ENCODE measurements at places on chromosomes 1 and 21. TPM values are rescaled to one million over a fixed set of nuclear protein-coding genes. Genes with fewer than 3 reads are reported as not detected.

DNA sequence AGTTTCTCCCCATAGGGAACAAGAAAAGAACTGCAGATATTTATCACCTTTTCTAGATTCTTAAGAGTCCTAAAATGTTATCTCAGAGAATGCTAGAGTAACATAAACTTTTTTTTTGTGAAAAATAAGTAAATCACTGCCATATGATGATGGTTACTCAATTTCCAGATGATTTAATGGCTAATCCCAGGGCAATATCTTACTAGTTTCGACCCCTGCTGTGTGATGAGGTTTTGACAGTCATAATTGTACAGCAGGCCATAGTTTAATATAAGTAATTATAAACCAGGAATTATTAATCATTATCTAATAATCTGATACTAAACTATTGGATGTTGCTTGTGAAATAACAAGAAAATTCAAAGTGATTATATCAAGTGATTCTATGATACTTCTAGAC lies 210.6 kb downstream of the HLX start:
- DNase-seq: no peak

- DNase-seq: no peak
These were observed 386.3 kb downstream of the DISC1 start for GRCh38 chr1:232012773-232013386.

FMO4 gene
- 4.3 TPM for total RNA-seq

- no peak for DNase-seq
These were observed 499.0 kb downstream of the RWDD3 start for GRCh38 chr1:95733031-95733430.

DNA sequence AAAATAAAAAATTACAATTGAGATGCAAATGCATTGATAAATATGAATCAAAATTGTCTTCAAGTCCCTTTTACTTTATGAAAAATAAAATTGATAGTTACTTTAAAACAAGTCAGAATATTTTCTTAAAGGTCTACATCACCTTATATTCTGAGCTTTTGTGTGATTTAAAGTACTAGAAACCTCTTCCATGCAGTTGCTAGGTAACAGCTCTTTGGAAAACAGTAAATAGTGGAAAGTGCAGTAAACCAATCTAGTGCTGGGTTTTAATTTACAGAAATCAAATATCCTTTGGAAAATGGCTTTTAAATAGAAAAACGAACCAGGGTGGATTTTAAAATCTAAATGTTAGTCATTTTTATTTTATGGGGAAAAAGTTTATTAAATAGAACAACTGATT lies 227.9 kb downstream of the KCNT2 start:
- no peak for DNase-seq

DNA sequence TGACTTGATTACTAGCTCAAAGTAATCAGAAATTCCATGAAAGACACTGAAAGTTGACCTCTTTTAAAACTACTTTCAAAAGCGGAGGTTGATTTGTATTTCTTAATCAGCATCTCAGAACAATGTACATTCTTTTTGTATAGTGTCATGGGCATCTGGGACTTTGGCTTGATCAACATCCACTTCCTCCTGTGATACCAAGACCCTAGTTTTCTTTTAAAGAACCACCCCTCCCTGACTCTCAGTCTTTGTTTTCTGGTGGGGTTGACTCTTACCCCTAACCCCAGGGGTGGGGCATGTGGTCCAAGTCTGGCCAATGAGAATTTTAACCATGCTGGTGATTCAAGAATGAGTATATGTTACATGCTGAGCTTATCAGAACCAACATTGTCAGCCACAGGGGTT lies 21.7 kb upstream of the IRF2BP2 start:
- DNase-seq: no peak

GRCh38 chr1:86396498-86396890 lies 371 bp upstream of the ODF2L start:
- DNase-seq: no peak

DNA sequence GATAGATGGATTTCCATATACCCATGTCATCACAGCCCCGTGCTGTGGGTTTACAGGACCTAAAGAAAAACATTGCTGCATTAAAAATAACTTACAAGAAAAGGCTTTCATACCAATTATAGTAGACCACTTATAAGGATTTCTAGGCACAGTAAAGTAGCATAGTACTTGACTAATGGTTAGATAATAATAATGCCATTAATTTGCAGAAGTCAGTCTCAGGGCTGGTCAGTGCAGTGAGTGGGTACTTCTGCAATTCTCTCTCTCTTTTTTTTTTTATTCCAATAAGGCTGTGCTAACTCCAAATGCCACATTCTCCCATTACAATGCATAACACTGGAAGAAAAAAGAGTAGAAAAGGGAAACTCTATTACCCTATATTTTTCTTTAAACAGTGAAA lies 73.1 kb upstream of the TMPRSS15 start:
- DNase-seq: no peak

GRCh38 chr1:161510477-161510876 lies 5.2 kb downstream of the FCGR2A start:
- no peak for DNase-seq

PDZK1IP1 gene
- 41.2 TPM for total RNA-seq

GRCh38 chr1:180757657-180758056 lies 125.8 kb downstream of the XPR1 start:
- DNase-seq: no peak

DNA sequence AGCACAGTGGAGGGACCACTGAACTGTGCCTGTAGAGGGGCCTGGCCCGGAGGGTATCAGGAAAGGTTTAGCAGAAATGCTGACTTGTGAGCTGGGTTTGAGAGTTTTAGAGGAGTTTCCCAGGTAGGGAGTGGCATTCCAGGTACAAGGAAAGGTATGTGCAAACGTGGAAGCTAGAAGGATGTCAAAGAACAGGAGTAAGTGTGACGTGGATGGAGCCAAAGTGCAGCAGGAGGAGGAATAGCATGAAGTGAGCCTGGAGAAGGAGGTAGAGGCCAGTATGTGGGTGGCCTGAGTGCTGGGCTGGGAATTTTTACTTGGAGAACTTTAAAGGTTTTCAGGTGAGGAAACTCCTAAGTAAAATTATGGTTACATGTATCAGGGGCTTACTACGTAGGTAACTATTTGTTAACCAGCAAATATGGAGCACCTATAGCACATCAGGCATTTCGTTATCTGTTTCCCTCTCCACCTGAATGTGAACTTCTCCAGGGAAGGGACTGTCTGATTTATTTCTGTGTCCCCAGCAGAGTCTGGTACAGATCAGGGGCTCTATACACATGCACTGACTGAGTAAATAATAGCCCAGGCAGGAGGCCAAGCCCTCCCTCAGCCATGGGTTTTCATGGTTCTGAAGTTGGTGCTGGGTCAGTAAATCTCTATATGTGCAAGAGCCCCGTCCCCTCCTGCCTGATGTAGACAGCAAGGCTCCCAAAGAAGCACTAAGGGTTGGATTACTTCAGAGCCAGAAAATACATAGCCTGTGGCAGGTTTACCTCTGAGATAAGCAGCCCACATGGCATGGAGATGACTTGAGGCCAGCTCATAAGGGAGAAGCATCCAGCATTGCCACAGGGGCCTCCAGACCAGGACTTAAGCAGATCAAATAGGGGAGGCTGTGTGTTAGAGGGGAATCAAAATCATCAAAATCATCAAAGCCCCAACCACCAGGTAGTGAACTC lies 43.4 kb downstream of the CDCP2 start:
- DNase-seq: no peak

IFI44L gene
- 30.0 TPM for total RNA-seq

GRCh38 chr1:226665505-226666163 lies 73.4 kb downstream of the ITPKB start:
- no peak for DNase-seq

DNA sequence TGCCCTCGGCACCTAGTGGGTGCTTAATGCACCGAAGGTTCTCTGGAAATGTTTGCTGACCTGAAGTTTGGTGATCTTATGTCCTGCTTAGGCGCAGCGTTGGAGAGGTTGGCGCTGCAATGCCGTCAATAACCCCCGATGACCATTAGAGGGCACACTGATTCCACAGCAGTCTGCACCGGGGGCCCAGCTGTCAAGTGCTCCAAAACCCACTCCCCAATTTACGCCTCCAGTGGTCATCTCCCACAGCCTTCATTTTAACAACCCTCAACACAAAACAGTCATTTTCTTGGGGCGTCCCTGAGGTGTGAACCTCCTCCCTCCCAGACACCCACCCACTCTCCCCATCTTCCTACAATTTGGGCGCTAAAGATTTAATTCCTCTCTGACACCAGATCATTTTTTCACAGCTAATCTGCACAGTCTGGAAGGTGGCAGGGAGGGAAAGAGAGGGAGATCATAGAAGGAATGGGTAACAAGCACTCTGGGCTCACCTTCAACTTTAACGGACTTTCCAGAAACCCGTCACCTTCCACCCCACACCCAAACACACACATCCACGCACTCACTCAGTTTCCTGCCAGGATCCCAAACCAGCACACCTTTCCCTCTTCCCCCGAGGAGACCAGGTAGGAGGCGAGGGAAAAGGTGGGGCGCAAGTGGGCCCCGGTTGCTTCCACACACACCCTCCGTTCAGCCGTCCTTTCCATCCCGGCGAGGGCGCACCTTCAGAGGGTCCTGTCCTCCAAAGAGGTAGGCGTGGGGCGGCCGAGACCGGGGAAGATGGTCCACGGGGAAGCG lies 570 bp upstream of the NPR1 start:
- DNase-seq: no peak

C1orf185 gene
- total RNA-seq: not detected

GRCh38 chr21:19609611-19610010 lies 1206.0 kb upstream of the TMPRSS15 start:
- DNase-seq: no peak

CGN gene
- total RNA-seq: 62.5 TPM

DMRTA2 gene
- not detected for total RNA-seq

SIPA1L2 gene
- 38.3 TPM for total RNA-seq

DNA sequence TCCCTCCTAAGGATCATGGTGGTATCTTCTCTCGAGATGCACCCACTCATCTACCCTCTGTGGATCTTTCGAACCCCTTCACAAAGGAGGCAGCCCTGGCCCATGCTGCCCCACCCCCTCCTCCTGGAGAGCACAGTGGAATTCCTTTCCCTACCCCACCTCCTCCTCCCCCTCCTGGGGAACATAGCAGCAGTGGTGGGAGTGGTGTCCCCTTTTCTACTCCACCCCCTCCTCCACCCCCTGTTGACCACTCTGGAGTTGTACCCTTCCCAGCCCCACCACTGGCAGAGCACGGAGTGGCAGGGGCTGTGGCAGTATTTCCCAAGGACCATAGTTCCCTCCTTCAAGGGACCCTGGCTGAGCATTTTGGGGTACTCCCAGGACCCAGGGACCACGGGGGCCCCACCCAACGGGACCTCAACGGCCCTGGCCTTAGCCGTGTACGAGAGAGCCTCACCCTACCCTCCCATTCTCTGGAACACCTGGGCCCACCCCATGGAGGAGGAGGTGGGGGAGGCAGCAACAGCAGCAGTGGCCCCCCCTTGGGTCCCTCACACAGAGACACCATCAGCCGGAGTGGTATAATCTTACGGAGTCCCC lies 14.5 kb upstream of the TARS2 start:
- DNase-seq: no peak

DNA sequence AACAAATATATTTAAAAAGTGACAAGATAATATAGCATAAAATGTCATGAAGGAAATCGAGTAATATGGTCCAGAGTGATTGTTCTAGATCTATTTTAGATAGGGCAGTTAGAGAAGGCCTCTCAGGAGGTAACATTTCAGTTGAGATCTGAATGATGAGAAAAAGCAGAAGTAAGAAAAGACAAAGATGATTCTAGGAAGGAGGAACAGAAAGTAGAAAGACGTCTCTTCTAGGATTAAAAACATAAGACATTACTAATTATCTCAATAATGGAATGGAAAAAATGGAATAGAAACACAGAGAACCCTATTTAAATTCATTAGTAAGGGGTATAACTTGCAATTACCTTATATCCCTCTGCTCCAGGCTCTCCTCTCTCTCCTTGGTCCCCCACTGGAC lies 130.0 kb upstream of the ZNHIT6 start:
- DNase-seq: no peak

HNRNPCL4 gene
- not detected for total RNA-seq

CENPF gene
- total RNA-seq: 1.5 TPM

- DNase-seq: no peak
These were observed 19.7 kb upstream of the ATP1B1 start for GRCh38 chr1:169086603-169087455.

TLR5 gene
- 22.3 TPM for total RNA-seq

Measured in upper lobe of right lung (tissue), 1 donor.